ENCODE measurements at places on chromosomes 6 and 20. TPM values are rescaled to one million over a fixed set of nuclear protein-coding genes. Genes with fewer than 3 reads are reported as not detected.

The FAM162B gene
- not detected for total RNA-seq

The FIG4 gene
- 15.7 TPM for total RNA-seq

The MUC21 gene
- total RNA-seq = not detected

The GPR31 gene
- total RNA-seq = not detected

The NKX2-4 gene
- total RNA-seq = not detected

The TREML1 gene
- not detected for total RNA-seq

The ADAM33 gene
- not detected for total RNA-seq

The TTLL9 gene
- total RNA-seq = not detected

The SLC22A2 gene
- total RNA-seq = not detected

DNA sequence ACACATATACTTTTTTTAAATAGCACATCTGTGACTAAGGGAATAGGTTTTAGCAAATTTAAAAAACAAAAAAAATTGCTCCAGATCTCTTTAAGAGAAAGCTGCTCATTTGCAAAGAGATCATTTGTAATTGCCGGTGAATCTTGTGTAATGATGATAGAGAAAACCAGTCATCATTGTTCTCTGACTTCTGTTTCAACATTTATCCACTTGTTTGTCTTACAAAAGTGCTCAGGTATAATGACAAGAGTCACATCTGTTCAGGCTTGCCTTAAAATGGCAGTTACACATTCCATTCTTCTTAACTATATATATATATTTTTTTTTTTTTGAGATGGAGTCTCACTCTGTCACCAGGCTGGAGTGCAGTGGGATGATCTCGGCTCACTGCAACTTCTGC is 165.2 kb downstream of the AIG1 start:
- DNase-seq = no peak

- no peak for DNase-seq
Measured at GRCh38 chr6:24149296-24149695, 23.3 kb downstream of the NRSN1 start.

GRCh38 chr6:79467716-79468115 is 69.5 kb downstream of the LCA5 start:
- no peak for DNase-seq

DNA sequence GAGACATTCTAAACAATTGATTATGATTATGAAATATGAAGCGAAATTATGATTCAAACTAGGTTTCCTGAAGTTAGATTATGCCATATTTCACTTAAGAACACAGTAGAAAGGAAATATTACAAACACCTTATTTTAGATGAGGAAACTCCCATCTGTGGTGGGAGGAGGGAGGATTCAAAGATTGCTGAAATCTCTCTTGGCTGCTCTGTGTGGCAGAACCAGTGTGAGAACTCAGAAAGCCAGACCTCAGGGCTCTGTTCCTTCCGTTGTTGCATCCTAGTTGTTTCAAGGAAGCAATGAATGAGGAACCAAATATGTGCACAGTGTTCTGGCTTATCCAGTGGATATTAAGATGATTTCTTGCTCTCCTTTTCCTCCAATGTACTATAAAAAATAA is 2.1 kb downstream of the TAAR5 start:
- no peak for DNase-seq

DNA sequence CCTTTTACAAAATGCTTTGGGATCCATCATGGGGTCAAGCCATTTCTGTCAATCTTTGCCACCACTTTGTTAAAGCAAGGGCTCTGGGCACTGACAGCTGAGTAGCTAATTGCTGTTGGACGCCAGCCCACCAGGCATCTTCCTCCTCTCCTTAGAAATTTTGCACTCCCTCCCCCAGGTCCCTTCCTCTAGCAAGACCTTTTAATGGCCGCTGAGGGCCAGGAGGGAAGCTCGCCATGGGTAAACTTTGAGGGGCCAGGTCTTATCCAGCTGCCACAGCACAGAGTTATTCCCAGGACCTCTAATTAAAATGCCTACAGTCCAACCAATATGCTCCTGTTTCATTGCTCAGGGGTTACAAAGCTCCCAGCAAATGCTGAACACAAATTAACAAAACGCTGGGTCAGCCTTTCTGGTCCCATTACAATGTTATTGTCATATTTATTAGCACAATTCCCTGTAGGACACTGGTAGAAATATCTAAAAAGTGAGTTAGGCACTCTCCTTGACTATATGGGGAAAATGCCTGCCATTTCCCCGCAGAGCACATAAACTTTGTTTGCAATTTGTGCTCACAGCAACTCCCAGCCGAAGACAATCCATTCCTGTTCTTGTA is 16.8 kb downstream of the SCML4 start:
- no peak for DNase-seq

- DNase-seq = no peak
Measured at GRCh38 chr6:109105681-109106080, 10.4 kb downstream of the CEP57L1 start.

GRCh38 chr6:31776989-31777666 is at the start of gene VWA7:
VWA7 (minus strand) TSS chr6:31777328; CDS start chr6:31776779, 549 bp downstream.
- peak; percentile 84 for DNase-seq

DNA sequence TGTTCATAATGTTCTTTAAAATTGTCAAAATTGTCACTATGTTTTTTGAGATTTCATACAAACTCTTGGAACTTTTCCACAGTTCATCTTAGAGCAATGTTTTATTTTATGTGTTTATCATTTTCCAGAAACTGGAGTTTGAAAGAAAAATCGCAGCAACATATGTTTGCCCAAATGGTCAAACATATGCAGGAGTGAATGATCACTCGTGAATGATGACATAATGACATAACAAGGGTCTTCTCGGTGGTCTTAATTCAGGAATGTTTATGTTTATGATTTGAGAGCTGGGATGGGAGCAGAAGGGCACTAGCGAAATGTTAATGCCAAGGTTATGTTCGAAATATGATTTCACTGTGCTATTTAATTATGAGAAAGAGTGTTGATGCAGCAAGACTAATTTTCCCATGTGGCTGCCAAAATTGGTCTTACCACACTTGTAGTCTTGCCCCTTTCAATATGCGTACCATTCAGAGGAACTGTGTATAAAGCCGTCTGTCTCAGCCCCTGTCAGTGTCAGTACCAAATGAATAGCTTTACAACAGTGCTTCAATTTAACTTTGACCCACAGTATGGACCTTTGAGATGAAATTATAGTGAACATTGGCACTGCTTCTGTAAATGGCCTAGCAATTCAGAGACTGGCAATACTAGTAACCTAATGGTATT is 152.3 kb downstream of the CARMIL1 start:
- no peak for DNase-seq

- DNase-seq = no peak
Measured at GRCh38 chr6:129181001-129181400, 298.1 kb downstream of the LAMA2 start.

- DNase-seq = no peak
Measured at GRCh38 chr6:118873239-118873638, 20.7 kb upstream of the ASF1A start.

- no peak for DNase-seq
Measured at GRCh38 chr6:168892031-168892430, 361.6 kb downstream of the THBS2 start.

DNA sequence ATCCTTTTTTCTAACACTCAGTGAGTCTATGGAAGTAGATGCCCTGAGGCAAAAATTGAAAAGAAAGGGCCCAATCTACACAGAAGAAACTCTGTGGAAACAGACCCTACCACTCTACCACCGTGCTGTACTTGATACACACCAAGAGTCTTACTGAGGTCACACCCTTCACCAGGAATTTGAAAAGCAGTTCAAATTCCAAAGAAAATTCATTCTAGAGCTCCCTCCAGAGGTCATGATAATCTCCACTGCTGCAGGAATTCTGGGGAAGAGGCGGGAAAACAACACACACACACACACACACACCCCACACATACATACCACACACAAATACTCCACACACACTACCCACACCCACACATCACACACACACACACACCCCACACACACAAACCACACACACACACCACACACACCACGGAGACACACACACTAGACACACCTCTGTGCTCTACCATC is 336.8 kb downstream of the HDGFL1 start:
- no peak for DNase-seq

- DNase-seq = no peak
Measured at GRCh38 chr6:127997496-127998164, 96.8 kb upstream of the THEMIS start.

- no peak for DNase-seq
Measured at GRCh38 chr6:12033770-12034169, 21.7 kb downstream of the HIVEP1 start.

DNA sequence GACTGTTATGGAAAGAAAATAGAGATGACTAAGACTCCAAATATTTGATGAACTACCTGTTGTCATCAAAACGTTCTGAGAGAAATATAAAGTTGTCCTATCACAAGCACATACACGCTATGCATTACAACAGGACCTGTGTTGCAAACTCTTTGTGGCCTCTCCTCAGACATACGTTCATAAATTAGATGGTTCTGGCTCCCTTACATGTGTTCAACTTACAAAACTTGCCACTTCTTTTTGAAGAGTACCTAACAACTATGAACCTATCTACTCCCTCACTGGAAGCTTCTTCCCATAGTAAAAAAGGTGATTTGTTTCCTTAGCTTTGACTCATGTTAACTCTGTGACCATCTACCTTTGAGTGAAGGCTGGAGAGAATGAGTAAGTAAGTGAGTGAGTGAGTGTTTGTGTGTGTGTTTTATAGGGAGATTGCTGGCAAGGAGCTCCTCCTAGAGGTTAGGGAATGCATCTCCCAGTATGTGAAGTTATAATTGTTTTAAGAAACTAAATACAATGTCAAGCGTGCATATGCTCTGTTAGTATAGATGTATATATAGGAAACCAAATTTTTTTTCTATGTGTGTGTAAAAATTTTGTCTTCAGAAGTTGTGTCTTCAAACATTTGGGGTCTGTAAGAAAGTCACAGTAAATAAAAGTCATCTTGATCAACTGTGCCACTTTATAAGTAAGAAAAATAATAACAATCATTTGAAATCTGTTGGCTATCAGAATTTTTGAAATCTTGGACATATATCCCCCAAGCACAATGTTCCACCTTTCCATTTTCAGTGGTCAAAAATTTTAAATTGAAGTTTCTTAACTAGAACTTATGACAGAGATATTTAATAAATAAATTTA is 1211.1 kb upstream of the GJE1 start:
- peak; percentile 65 for DNase-seq

DNA sequence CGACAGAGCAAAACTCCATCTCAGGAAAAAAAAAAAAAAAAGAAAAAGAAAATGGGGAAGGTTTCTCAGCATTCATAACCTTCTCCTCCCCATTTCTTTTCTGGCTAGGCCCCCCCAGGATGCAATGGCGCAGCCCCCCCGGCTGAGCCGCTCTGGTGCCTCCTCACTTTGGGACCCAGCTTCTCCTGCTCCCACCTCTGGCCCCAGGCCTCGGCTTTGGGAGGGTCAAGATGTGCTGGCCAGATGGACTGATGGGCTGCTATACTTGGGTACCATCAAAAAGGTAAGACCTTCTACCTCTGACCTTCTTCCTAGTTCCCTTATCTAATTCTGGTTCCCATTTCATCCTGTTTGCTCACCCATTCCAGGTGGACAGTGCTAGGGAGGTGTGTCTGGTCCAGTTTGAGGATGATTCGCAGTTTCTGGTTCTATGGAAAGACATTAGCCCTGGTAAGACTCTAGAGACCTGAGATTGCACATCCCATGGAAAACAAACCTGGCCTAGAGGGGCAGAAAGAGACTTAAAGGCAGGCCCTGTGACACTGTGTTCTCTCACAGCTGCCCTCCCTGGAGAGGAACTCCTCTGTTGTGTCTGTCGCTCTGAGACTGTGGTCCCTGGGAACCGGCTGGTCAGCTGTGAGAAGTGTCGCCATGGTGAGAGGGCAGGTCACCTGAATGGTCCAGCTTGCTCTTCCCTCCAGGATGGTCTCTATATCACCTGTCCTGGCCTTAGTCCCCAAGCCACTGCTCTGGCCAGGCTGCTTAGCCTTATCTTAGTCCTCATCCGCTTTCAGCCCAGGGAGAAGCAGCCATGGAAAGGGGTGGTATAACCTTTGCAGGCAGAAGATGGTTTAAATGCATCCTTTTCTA is 1.6 kb downstream of the PHF1 start:
- no peak for DNase-seq

GRCh38 chr6:166540631-166541331 is 45.7 kb downstream of the RAMACL start:
- no peak for DNase-seq

DNA sequence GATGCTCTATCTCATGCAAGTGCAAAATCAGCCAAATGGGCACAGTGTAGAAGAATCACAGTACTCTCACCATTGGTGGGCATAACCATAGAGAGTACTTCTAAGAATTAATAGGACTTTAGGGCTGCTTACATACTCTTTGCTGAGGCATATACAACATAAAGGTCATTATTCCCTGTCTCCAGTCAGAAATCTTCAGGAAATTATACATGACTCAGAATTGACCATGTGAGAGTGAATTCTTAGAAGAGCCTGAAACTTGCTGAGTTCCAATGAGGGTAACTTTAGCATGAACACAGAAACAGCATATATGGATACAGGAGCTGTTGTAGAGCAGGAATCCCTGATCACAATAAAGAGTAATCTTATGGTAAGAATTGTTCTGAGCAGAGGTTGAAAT is 498.7 kb downstream of the TENT5A start:
- no peak for DNase-seq

DNA sequence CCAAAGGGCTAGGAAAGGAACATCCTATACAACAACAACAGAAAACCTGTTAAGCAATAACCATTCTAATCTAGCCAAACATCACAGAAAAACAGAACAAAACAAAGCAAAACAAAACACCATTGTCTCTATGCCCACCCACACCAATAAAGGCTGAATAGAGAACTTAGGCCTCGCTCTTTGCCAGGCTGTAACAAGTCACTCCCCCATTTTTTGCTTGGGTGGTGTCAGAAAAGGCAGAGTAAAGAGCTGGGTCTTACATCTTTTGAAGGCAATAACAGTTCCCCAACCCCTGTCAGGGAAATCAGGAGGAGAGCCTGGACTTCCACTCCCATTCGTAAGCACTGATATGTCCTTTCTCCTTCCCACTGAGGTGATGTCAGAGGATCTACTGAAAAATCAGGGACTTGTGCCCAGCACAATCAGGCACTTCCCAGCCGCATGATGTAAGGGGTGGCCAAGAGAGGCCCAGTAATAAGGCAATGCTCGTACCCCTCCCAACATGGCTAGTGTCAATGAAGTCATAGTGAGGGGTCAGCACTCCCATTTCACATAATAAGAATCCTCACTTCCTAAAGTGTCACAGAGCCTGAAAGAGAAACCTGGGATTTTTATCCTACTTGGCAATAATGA is 31.0 kb downstream of the THEMIS start:
- no peak for DNase-seq

- no peak for DNase-seq
Measured at GRCh38 chr6:150601439-150601838, 1.8 kb downstream of the PLEKHG1 start.

GRCh38 chr20:58448958-58449357 is 59.9 kb downstream of the VAPB start:
- no peak for DNase-seq

GRCh38 chr20:47876311-47877088 is 91.2 kb upstream of the SULF2 start:
- DNase-seq = no peak

- no peak for DNase-seq
Measured at GRCh38 chr6:42409581-42409980, 42.1 kb downstream of the TRERF1 start.

GRCh38 chr6:140364916-140365315 is 990.5 kb upstream of the CITED2 start:
- no peak for DNase-seq

Data from HCT116 (cell line).